ENCODE measurements at places on chromosomes 2 and 18. TPM values are rescaled to one million over a fixed set of nuclear protein-coding genes. Genes with fewer than 3 reads are reported as not detected.

DNA sequence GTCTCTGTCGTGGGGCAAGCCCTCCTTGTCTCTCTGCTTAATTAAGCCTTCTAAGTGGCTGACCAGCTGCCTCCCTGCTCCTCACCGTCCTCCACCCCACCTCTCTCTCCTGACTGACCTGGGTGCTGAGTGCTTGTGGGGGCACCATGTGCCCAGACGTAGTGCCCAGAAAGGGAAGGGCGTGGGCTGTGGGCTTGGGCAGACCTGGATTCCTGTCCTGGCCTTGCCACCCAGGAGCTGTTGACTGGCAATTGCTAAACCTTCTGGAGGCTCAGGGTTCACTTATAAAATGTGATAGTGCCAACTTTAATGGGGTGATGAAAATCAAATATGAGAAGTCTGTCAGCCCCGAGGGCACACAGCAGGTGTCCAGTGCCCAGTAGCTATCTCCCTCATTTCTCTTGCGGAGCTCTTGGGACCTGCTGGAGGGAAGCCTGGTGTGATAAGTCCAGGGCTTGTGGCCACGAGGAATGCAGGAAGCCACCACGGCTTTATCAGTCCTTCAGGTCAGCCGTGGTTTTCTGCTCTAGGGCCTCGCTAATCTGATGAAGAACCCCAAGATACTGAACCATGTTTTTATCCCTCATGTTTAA is 22.0 kb upstream of the INHBB start:
- no peak for DNase-seq

DNA sequence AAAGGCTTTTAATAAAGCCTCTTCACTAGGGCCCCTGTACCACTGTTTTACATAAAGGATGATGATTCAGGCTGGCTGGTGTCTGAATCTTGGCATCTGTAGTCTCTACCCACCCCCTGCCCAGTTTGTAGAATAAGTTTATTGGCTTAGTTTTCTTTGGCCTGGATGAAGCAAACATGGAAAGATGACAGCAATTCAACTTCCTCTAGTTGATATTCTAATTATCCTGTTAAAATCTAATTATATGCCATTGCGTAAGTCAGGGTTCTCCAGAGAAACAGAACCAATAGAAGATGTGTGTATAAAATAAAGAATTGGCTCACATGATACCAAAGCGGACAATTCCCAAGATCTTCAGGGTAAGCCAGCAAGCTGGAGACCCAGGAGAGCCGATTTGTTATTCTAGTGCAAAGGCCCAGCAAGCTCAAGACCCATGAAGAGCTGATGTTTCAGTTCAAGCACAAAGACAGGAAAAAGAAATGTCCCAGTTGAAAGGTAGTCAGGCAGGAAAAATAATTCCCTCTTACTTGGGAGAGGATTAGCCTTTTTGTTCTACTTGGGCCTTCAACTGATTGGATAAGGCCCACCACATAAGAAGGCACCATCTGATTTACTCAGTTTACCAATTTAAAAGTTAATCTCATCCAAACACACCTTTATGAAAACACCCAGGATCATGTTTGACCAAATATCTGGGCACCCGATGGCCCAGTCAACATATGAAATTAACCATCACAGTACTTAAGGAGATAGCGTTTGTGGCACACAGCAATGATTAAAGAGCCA is 82.6 kb upstream of the LYPD1 start:
- no peak for DNase-seq

DNA sequence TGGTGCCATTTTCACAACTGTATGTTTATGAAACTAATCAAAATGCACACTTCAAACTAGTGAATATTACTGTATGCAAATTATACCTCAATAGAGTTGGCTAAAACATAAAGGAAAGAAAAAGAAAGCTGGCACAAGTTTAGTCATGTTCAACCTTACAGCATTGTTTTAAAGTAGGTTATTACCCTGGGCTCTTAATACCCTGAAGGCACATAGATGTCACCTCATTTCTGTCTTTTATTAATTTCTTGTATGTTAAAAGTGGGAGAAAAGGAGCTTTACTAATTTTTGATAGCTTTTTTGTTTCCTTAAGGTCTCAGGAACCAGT is 32.7 kb downstream of the TMEM131 start:
- no peak for DNase-seq

Gene SERPINB7
- total RNA-seq: not detected

Gene MGAT4A
- 15.4 TPM for total RNA-seq

DNA sequence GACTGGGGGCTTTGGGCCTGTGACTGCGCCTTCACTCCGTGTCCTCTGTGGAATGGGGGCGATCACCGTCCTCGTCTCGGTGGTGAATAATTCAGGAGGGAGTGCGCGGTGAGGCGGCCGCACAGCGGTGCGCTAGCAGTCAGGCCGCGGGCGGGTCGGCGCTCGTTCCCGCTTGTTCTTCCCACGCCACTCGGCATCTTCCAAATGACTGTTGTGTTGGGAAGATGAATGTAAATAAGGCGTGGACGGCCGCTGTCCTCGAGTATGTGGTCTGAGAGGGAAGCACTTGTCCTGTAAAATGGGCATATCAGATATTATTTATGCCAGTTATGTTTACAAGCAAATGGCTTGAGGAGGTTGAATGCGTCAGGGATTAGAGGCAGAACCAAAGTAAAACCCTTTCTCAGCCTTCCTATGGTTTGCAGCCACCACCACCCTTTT is 608 bp upstream of the VPS4B start:
- DNase-seq: no peak

GRCh38 chr18:57276829-57277228 is 75.5 kb upstream of the ST8SIA3 start:
- no peak for DNase-seq

Gene COL6A3
- total RNA-seq: not detected

Gene MAB21L4
- not detected for total RNA-seq

- peak; percentile 54 for DNase-seq
These were observed 24.5 kb upstream of the PEX13 start for GRCh38 chr2:60992985-60993392.

Gene PLEK
- 88.7 TPM for total RNA-seq

GRCh38 chr2:28593160-28593755 is 97.4 kb downstream of the PLB1 start:
- no peak for DNase-seq

DNA sequence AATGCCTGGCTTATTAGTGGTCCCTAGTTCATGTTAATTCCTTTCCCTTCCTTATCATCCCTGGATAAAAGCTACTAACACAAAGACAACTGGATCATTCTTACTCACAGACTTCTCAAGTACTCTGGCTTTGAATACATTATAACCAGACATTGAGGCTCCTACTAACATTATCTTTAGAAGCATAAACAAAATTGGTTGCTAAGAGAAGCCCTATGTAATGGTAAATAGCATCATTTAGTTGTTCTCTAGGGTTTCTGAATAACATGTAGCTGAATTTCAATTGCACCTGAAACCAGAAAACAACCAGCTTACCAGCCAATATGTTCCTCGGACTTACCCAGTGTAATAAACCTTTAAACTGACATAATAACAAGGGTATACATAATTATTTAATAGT is 114.1 kb upstream of the NCKAP5 start:
- no peak for DNase-seq

DNA sequence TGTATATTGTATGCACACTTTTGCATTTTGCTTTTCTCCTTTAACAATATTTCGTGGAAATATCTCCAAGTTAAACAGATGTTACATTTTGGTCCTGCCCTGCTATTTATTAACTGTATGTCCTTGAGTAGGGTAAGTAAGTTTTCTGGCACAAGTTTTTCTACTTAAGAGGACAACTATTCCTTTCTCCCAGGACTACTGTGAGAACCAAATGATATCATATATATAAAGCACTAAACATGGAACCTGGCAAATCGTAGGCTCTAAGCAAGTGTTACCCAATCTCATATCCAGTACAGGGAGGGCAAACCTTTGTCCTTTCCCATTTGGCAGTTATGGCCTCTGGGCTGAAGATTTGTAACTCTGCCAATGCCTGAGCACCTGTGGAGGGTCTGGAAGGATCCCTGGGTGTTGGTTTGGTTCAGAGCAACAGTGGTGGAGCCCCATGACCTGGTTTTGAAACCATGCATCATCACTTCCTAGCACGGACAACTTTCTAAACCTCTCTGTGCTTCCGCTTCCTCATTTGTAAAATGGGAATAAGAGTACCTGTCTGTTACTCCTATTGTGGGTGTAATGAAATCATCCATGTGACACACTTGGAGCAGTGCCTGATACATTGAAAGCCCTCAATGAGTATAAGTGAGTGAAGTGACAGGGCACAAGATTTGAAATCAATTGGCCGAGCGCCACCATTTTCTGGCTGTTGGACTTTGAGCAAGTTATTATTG is 28.3 kb upstream of the ICOS start:
- DNase-seq: no peak

GRCh38 chr2:188203776-188204175 is 87.9 kb upstream of the GULP1 start:
- DNase-seq: no peak

Gene GATA6
- total RNA-seq: not detected

DNA sequence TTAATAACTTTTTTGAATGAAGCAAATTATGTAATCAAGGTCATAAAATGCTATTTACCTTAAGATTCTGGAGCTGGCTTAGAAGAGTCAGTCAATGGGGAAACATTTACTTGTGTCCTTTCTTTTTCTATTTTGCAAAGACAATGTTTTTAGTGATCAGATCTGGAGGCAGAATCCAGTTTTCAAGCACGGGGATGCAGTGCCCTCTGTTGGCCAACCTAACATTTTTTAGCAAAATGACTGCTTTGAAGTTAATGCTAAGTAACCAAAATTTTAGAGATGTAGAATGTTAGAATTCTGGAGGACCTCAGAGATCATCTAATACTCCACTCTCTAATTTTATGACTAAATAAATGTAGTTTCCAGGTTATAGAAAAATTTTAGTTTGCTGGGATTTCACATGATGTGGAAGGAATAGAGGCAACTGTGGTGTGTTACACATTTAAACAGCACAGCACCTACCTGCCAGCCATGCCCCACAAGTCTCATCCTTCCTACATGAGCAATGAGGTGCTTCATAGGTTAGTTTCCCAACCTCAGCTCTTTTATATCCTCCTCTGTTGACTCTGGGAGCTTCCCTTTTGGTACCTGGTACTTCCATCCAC is 23.6 kb upstream of the SLC9A4 start:
- DNase-seq: peak; percentile 16

GRCh38 chr18:77544792-77545191 is 295.1 kb downstream of the GALR1 start:
- no peak for DNase-seq

- DNase-seq: peak; percentile 31
These were observed 85.3 kb upstream of the EFEMP1 start for GRCh38 chr2:56008661-56009431.

Gene UGT1A4
- not detected for total RNA-seq

Gene C1GALT1C1L
- not detected for total RNA-seq
